CD4-positive, alpha-beta T cell treated with Interleukin-17A for 1 hour (primary cell): ENCODE measurements at places on chromosomes 4 and X.
A peak's percentile ranks its signal among the peaks of the same experiment; 100 is the strongest.

DNA sequence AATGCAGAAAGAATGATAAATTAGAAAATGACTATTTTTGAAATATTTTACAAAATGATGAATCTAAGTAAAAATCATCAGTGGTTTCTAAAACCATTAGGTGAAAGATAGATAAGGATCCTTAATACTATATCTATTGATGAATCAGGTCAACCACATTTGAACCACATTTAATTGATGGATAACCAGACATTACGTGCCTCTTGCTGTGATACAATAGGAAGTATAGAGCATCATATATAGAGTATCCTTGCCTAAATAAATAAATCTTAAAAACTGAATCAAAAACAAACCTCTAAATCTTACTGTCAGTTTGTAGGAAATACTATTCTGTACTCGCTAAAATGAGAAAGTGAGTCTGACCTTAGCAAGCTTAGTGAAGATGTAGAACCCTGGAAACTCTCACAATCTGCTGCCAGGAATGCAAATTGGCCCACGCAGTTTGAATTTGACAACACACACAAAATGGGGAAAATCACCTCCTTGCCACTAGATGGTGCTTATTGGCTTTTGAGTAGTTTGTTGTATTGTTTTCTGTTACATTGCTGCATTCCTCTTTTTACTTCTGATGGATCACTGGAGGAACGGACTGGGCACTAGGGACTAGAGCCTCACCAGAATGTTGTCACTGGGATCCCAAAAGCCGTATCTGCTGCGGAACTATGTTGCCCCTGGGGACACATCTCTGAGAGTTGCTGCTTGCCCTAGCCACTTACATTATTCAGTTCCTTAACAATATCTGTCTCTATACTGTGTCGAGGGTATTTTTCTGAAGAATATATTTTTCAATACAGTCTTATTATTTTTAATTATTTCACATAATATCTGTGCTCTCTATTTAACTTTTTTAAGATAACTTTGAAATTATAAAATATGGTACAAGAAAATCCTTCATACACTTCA lies 25.4 kb upstream of the SLAIN2 start:
- DNase-seq = peak; percentile 60

DNA sequence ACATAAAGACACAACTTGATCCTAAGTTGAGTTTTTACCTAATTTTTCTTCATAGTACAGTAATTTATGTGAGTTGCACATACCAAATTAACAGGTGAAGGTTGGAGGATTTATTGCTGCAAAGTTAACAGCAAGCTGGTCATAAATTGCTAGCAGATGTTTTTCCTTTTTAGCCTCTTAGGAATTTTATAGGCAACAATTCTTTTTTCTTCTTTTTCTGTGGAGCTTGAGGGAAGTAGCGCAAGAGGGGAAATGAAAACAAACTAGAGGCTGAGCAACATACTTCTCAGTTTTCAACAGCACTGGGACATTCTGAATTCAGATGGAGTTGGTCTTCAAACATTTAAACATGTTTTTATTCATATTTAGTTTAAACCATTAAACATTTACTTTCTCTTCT lies 63.7 kb upstream of the TLR2 start:
- DNase-seq = no peak

- no peak for DNase-seq
Measured at GRCh38 chr4:182549356-182549755, 306.2 kb downstream of the TENM3 start.

DNA sequence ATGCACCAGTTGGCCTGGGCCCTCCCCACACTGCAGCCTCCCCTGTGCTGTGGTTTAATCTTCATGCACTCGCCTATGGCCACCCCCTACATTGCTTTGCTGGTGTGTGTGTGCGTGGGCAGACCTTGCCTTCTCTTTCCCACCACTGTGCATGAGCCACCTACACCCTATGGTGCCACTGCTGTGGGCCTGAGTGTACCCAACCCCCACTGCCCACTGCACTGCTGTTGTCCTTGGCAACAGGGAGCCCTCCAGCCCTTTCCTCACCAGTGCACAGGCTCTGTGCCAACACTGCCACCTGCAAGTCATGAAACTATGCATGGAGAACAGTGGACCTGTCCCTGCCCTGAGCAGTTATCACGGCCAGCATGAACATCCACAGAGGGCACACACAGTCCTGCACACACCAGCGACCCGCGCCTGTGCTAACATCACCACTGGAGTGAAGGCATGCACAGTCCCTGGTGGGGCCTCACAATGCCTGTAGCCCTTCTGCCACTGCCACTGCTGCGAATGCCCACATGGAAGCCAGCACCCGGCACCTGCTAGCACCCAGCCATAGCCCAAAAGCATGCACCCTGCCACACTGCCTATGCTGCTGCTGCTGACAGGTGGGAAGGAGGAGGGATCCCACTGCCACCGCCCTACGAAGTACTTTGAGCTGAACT lies 237.8 kb upstream of the ARSJ start:
- DNase-seq = no peak

DNA sequence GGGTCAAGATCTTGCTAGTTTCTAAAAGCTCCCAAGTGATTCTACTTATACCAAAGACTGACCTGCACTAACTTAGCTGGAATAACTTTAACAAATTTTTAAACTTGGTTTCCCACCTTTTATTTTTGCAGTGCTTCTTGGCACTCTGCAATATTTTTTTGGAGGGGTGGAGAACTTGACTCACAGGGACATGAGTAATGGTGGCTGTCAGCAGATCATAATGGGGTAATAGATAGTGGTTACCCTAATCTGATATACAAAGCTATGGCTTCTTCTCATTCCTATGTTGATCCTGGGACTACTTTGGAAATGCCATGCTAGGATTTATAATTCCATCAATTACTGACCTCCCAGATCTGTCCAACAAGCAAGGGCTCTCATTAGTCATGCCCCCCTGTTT lies 295.7 kb downstream of the GPAT3 start:
- no peak for DNase-seq

DNA sequence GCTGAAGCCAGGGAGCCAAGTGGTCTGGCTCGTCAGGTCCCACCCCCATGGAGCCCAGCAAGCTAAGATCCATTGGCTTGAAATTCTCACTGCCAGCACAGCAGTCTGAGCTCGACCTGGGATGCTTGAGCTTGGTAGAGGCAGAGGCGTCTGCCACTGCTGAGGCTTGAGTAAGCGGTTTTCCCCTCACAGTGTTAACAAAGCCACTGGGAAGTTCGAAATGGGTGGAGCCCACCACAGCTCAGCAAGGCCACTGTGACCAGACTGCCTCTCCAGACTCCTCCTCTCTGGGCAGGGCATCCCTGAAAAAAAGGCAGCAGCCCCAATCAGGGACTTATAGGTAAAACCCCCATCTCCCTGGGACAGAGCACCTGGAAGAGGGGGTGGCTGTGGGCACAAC lies 353.8 kb downstream of the NAP1L3 start:
- no peak for DNase-seq

GRCh38 chr4:125387770-125388169 lies 73.0 kb downstream of the FAT4 start:
- no peak for DNase-seq

- no peak for DNase-seq
Measured at GRCh38 chr4:145195167-145195952, 15.0 kb upstream of the OTUD4 start.

DNA sequence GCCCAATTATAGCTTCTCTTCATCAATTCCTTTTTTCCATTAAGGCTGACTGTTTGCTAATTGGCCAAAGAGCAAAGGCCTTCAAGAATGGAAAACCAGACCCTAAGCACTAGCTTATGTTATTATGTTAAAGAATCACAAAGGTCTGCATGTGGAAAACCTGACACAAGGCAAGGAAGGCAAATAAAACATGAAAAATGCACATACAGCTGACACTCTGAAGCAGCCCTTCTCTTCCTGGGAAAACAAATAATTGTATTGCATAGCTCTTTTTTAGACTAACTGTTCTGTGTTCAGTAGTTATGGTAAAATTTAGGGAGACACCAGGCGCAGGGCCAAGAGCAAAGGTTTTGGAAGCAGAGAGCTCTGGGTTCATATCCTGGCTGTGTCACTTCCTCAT lies 223.1 kb downstream of the UNC5C start:
- DNase-seq = no peak

DNA sequence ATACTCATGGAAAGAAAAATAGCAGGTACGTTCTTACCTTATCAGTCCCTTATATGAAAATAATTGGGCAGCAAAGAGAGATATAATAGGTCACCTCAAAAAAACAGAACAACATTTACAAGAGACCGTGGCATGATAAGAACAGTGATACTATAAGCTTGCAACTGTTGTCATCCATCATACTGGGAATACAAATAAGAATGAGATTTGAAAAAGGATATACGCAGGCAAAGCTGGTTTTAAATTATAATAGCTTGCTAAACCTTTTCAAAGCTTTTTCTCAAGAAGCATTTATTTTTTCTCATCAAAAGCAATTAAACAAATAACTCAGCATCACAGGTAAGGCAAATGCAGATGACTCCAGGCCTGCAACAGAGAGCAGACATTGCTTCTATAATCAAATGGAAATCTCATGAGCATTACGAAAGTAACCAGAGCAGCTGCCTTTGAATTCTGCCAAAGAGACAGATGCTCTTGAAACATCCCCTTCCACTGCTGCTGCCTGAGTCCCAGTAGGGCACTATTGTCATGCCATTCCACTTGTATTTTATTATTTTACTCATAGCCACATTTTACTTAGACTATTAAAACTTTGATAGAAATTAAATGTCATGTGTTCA lies 620.6 kb upstream of the GNPDA2 start:
- no peak for DNase-seq

DNA sequence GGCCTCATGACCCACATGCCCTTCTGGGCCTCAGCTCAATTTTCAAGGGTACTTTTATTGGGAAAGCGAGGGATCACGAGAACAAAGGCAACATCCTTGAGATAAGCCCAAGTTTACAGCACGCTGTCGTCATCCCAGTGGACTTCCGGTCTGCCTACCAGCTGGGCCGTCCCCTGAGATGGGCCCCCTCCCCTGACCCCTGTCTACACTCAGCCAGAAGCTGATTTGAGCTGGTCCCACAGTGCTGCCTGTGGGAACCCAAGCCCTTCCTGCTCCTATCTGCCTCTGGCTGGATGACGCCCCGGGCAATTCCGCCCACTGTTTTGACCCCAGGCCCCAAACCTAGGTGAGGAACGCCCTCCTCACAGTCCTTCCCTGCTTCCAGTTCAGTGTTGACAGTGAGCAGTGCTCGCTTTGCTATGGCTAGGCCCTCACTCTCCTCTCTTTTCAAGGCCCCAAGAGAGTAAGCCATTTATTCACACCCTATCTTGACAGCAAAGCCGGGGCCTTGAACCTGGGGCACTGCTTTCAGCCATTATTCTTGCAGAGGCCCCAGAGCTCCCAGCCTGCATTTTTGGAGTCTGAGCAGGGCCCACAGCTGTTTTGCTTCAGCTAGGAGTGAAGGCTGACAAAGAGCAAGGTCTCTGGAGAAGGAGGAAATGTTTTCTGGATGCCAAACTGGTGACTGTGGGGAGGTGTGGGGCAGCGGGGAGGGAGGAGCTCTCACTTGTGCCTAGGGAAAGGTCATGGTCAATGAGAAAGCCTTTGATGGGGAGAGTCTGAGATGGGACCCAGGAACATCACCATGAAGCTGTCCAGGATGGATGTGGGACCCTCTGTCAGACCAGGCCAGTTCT lies 164.6 kb upstream of the BCOR start:
- DNase-seq = no peak

GRCh38 chrX:37678574-37678973 lies 7.0 kb upstream of the XK start:
- DNase-seq = no peak

DNA sequence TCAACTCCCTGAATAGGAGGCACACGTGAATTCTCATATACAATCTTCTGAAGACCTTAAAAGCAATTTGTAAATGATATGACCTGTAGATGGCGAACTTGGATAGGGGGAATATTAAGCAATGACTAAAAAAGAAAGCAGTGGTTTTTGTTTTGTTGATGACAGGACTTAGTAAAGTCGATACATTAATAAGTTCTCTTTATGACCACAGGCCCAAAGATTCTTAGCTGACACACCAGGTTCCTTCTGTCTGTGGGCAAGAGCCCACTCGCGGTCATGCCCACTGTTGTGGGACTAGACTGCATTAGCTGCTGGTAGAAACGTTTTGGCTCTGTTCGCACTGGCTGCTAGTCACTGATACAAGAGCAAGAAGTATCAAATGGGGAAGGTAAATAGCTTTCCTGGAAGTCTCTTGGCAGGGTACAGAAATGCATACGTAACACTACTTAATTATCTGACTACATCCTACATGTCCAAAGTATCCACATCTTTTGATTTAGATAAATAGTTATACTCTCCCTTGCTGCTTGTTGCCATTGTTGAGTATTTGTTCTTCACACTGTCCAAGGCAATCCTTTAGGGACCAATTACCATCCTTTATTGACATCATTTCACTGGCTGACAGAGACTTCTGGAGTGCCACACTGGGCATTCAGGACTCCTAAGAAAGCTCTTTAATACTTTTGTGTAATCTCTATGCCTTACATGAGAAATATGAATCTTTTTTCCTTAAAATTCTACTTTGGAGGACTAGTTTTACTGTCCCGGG lies 31.0 kb downstream of the ALPK1 start:
- DNase-seq = peak; percentile 66

DNA sequence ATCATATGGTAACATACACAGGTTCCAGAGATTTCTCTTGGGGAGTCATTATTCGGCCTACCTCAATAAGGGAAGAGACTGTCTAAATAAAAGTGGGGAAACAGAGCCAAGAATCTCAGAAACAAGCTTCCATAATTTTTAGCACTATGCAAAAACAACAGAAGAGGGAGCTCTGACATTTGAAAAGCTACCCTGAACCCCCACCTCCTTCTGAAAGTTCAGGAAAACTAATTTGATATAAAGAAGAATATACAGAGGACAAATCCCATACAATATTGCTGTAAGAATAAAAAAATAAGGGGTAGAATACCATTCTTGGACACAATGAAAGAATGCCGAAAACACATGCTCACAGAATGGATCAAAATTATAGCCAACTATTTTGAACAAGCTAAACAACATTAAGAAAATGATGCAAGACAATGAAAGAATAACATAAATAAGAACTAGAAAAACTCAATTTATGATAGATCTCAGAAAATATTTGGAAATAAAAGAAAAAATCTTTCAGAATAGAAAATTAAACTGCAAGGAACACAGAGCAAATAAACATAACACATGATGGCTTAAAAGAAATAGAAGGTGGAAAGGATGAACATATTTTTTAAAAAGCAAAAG lies 14.4 kb upstream of the ZNF41 start:
- no peak for DNase-seq

DNA sequence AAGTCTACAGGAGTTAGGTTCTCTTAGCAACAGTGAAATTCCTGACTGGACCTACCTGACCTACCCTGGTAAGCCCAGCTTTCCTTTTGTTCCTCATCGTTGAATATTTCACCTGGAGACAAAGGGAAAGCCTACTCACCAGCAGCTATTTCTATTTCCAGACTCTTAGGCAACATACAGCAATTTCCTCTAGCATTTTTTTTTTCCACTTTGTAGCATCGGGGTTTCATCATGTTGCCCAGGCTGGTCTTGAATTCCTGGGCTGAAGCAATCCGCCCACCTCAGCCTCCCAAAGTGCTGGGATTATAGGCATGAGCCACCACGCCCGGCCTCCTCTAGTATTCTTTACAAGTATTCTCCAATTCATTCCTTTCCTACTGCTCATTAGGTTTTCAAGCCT lies 6.8 kb upstream of the S100G start:
- no peak for DNase-seq
